ENCODE measurements at places on chromosomes 6 and 20.

DNA sequence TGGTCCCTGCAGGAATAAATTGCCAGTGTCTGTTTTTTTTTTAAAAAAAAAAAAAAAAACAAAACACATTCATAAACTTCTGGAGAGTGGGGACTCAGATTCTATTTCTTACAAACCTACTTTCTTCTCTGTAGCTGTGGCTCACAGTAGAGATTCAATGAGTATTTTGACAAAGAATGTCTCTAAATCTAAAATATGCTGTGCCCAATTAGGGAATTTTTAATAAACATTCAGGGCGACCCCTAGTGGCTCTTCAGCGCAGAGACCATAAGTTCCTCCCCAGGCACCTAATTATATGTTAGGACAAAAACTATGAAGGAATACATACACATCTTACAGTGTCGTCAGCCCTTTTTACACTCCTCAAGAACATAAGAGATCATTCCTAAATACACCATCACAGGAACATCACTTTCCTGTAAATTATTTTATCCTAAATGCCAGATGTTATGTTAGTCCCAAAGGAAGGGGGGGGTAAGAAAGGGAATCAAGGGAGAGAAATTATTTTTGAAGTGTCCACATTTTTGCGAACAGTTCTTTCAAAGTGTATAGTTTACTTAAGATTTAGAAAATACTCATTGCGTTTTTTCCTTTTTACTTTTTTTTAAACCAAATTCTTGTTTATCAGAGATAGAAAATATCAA lies 21.8 kb upstream of the NAA20 start:
- no peak for DNase-seq

DNA sequence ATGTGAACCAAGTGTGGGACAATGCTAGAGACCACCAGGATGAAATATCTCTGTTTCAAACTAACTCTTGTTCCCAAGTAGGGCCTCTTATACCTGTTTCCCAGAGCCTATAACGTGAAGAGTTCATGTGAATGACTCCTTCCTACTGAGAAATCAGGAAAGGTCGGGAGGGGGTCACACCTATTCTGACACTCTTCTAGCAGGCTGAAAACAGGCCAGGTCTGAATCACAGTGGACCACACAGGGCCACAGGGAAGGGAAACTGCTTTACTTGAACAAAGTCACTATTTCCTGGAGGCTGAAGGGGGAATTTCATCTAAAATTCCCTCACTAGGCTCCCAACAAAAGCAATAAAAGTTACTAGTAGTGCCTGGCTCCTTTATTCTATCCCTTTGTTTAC lies 88.4 kb upstream of the BMP2 start:
- no peak for DNase-seq

DNA sequence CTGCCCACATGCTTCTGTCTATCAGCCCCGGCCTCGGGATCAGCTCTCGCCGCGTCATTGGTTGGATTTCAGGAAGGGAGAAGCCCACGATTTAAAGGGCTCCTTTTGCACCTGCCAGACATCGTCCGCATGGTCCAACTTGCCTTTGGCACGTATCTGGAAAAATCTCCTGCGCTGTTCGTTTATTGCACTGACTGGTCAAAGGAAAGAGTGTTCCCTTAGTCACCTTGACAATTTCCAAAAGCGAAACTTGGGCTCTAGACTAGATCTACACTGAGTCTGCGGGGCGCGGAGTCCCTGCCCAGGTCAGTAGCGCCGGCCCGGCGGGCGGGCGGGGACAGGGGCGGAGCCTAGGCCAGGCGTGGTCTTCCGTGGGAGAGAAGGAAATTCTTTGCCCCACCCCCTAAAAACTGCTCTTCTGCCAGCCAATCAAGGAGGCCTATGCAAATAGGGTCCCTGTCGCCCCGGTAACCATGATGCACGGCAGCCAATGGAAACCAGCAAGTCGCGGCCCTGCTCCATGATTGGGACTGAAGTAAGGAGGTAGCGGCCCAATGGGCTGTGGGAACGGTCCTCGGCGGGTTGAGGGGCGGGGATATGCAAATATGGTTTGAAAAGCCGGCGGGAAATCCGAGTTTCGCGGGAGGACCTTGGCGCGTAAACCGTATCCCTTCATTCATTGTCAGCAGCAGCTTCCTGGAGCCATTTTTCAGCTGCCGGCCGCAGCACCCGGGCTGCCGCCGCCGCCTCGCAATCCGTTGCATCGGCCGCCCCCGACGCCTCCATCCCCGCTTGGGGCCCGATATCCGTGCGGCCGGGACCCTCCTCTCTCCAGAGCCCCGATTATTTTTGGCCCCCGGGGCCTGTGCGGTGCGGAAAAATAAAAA lies at the start of gene E2F3:
Gene E2F3, plus strand, starts transcription at position 675 of the 887 bp plus-strand sequence. CDS start 354 bp downstream, outside the sequence.
- peak; percentile 98 for DNase-seq

- no peak for DNase-seq
Observed at GRCh38 chr6:40358473-40359460, 228.4 kb downstream of the LRFN2 start.

DNA sequence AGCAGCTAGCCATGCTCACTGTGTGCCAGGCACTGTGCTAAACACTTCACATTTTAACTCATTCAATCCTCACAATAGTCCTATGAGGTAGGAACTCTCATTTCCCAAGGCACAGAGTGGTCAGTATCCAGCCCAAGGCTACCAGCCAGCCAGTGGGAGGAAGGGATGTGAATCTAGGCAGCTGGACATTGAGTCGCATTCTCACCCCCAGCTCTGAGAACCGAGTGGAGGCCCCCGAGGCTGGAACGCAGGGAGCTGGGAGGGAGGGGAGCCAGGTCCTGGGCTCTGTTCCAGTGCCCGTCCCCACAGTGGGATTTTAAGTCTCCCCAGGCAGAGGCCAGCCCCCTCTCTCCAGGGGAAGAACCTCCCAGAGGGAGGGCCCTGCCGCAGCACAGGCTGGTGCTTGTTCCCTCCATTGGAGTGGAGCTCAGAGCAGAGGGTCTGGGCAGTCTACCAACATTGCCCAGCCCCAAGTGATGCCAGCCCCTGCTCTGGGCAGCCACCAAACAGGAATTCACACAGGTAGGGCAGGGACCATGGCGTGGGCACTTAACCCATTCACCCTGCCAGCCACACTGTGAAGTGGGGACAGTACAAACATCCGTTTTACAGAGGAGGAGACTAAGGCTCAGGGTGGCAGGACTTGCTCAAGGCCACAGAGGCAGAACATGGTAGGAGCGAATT lies 131.3 kb downstream of the CEBPB start:
- no peak for DNase-seq

- DNase-seq: no peak
Observed at GRCh38 chr6:166365806-166366205, 16.9 kb downstream of the MPC1 start.

GRCh38 chr6:134676307-134677281 lies 273.3 kb downstream of the ALDH8A1 start:
- DNase-seq: no peak

GRCh38 chr6:28693033-28693750 lies 167.5 kb downstream of the GPX5 start:
- DNase-seq: no peak

DNA sequence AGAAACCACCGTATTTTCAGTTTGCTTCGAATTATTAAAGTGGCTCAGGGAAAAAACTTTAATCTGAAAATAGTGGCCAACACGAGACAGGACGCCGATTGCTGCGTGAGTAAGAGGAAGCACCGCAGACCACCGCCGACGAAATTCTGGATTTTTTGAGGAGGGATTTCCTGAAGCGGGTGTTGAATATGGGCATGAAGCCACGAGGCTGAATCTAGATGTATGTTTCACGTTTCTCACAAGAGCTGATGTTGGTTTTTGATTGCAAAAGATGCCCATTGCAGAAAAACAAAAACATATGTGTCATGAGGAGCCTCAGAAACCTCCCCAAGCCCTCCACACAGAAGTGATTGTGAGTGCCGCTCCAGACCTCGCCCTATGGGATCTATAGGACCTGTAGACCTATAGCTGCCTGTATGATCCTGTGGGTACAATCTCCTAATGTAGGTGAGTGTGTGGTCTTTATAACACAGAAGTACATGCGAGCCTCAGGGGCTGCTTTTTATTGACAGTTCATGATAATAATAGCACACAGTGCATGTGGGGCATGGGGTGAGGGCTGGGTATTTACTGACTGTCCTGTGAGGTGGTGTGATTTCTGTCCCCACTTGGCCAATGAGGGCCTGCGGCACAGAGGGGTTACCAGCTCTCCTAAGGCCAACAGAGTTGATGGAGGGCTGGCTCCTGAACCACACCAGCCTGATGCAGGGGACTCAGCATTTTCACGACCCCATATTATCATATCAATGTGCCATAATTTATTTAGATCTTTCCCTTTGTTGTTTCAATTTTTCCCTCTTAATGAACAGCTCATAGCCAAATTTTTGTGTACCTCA lies 243.9 kb downstream of the DLL1 start:
- DNase-seq: no peak

DNA sequence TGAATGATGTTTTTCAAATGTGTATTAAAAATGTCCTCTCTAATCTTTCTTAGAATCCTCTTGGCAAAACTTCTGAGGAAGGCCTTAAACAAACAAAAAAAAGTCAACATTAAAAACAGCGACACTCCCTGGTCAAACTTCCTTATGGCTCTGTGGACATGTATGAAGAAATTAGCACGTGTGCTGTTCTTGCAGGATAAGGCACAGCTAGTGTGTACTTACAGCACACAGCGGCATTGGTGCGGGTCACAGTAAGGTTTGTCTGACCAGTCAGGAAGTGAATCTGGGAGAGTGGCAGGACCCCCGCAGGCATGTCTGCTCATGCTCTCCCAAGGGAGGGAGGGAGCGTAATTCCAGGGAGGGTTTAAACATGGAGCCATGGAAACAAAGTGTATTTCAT lies 38.8 kb downstream of the SLC22A1 start:
- no peak for DNase-seq

DNA sequence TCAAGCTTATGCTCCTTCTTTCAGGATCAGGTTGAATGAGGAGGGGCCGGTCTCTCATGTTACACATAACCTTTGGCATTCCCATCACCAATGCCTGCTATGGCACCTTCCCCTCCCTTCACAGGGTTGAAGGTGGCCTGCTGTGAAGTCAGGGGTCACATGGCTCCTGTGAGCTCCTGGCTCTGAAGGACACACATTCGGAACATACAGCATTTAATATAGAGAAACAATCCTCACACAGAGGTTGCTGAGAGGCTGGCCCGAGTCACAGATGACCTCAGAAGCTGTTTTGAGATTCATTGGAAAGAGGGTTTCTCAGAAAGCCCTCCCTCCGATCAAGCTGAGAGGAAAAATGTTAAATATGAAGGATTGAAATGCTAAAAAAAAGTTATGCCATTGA lies 82.1 kb downstream of the PSMG4 start:
- DNase-seq: no peak

GRCh38 chr6:93059911-93060310 lies 359.4 kb downstream of the EPHA7 start:
- no peak for DNase-seq

GRCh38 chr6:54266400-54266923 lies 41.8 kb upstream of the TINAG start:
- DNase-seq: no peak

GRCh38 chr6:98678481-98678880 lies 155.9 kb upstream of the POU3F2 start:
- no peak for DNase-seq

DNA sequence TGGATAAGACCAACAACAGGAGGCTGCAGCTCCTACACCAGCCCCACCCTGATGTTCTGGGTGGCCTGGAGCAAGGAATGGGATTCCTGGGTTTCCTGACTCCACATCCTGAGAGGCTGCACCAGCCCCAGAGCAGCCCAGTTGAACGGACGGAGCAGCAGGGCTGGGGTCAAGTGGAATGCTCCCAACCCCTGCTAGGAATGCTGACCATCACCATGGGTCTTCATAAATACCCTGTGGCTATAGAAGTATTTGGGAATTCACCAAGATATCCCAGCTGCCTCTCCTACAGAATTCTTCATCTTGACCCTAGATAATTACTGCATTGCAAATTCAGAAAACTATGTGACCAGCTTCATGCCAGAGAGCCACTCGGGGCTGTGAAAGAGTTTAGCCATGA lies 180.3 kb downstream of the THBS2 start:
- no peak for DNase-seq

DNA sequence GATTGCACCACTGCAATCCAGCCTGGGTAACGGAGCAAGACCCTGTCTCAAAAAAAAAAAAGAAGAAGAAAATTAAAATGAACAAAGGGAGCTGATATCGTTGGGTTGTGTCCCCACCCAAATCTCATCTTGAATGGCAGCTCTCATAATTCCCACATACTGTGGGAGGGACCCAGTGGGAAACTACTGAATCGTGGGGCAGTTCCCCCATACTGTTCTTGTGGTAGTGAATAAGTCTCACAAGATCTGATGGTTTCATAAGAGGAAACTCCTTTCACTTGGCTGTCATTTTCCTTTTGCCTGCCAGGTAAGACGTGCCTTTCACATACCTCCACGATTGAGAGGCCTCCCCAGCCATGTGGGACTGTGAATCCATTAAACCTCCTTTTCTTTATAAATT lies 149.4 kb downstream of the PREX1 start:
- DNase-seq: no peak

- DNase-seq: no peak
Observed at GRCh38 chr6:55955684-55956083, 80.3 kb upstream of the BMP5 start.

- no peak for DNase-seq
Observed at GRCh38 chr20:8443464-8444072, 311.5 kb downstream of the PLCB1 start.

DNA sequence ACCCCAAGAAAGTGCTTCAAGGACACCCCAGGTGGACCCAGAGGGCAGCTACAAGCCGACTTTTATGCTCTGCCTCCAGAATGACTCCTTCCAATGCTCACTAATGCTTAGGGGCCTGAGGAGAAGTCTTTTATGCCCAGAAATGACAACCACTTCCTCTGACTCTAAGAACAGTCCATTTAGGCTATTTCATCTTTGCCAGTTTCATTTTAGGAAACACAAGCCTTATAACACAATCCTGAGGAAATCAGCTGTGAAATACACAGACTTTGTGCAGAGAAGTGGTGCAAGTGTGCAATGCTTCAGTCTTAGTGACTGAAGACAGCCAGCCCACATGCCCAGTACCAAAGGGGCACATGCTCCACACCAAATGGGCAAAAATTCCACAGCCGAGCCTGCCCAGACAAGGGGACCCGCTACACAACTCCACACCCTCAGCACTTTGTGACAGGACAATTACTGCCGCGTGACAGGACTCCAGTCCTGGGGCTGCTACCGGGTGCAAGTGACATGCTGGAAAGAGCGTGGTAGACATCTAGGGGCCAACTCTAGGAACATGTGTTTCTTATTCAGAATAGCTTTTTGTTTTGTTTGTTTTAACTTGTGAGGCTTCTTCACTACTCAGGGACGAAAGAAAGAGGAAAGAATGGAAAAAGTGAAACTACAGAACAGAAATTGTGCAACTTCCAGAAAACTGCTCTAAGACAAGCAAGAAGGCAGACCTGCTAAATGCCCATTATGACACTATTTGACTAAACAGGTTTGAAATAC lies 28.2 kb upstream of the PLAGL1 start:
- DNase-seq: no peak

Data from stimulated activated CD8-positive, alpha-beta memory T cell treated with anti-CD3 and anti-CD28 coated beads, Interleukin-2, amount 100 ng/mL, for 48 hours (primary cell).